A172 (cell line): ENCODE measurements at places on chromosomes 11 and 22. TPM values are rescaled to one million over a fixed set of nuclear protein-coding genes. Genes with fewer than 3 reads are reported as not detected.

Gene OOSP1
- total RNA-seq = not detected in 2 replicates

Gene KRTAP5-10
- total RNA-seq = not detected in 2 replicates

Gene PARVG
- total RNA-seq = not detected in 2 replicates

Gene GUCY1A2
- total RNA-seq = 0.02 and 0.07 TPM in 2 replicates

Gene MYO18B
- total RNA-seq = 0.05 TPM in 1 of 2 replicates, not detected in the other

Gene TENM4
- 0.19 and 0.91 TPM in 2 replicates for total RNA-seq

Gene SCGB2A2
- total RNA-seq = not detected in 2 replicates

Gene P2RX3
- total RNA-seq = not detected in 2 replicates

Gene RIBC2
- total RNA-seq = not detected in 2 replicates

Gene INSC
- total RNA-seq = not detected in 2 replicates

Gene PANX2
- 1.4 and 1.5 TPM in 2 replicates for total RNA-seq

Gene GVQW3
- 1.1 and 2.1 TPM in 2 replicates for total RNA-seq

Gene OR5M11
- total RNA-seq = not detected in 2 replicates

Gene OAF
- 45.9 and 57.6 TPM in 2 replicates for total RNA-seq

Gene SLC6A5
- total RNA-seq = not detected in 2 replicates

Gene MMP1
- 12.9 and 19.7 TPM in 2 replicates for total RNA-seq

Gene KCNK4
- 0.07 TPM in 1 of 2 replicates, not detected in the other for total RNA-seq

Gene APLNR
- 0.03 TPM in 1 of 2 replicates, not detected in the other for total RNA-seq

Gene OR51F1
- total RNA-seq = not detected in 2 replicates

Gene DDTL
- total RNA-seq = 0.79 and 1.2 TPM in 2 replicates

Gene GAS2
- 0.12 and 0.22 TPM in 2 replicates for total RNA-seq

Gene PRR33
- total RNA-seq = not detected in 2 replicates

Gene MYEOV
- total RNA-seq = 68.7 and 130 TPM in 2 replicates

Gene CLP1
- 20.5 and 22.9 TPM in 2 replicates for total RNA-seq

Gene SLC35F2
- total RNA-seq = 11.2 and 13.8 TPM in 2 replicates

Gene OR5A1
- total RNA-seq = not detected in 2 replicates

Gene RASSF7
- 24.9 and 43.9 TPM in 2 replicates for total RNA-seq

Gene TSPAN18
- total RNA-seq = not detected in 2 replicates

Gene ARAP1
- 54.4 and 61.7 TPM in 2 replicates for total RNA-seq

Gene MAP6
- total RNA-seq = 8.9 and 10.6 TPM in 2 replicates

Gene LYVE1
- total RNA-seq = not detected in 2 replicates

Gene THAP12
- total RNA-seq = 61.8 and 94.8 TPM in 2 replicates

Gene TTC36
- total RNA-seq = not detected in 2 replicates

Gene LRRC74B
- total RNA-seq = 0.77 TPM in 1 of 2 replicates, not detected in the other

Gene DGCR8
- total RNA-seq = 16.2 and 20.1 TPM in 2 replicates

Gene ROBO4
- total RNA-seq = 11.7 and 15.9 TPM in 2 replicates

Gene SLC43A3
- total RNA-seq = 18.4 and 20.5 TPM in 2 replicates

Gene OR8U1
- not detected in 2 replicates for total RNA-seq

Gene SCARF2
- total RNA-seq = 38.2 and 46.6 TPM in 2 replicates

Gene TMEM191B
- total RNA-seq = 0.55 TPM in 1 of 2 replicates, not detected in the other

Gene PKP3
- 39.8 and 44.0 TPM in 2 replicates for total RNA-seq

Gene FGF19
- not detected in 2 replicates for total RNA-seq

Gene DMC1
- total RNA-seq = 0.10 and 0.28 TPM in 2 replicates

Gene NAALAD2
- total RNA-seq = 0.07 TPM in 1 of 2 replicates, not detected in the other

Gene STK33
- total RNA-seq = 17.2 and 31.3 TPM in 2 replicates

Gene CASP4
- total RNA-seq = 64.9 and 89.0 TPM in 2 replicates
